Right lung (tissue), 10 donors: ENCODE measurements at places on chromosomes 11 and 22. TPM values are rescaled to one million over a fixed set of nuclear protein-coding genes. Genes with fewer than 3 reads are reported as not detected.

DNA sequence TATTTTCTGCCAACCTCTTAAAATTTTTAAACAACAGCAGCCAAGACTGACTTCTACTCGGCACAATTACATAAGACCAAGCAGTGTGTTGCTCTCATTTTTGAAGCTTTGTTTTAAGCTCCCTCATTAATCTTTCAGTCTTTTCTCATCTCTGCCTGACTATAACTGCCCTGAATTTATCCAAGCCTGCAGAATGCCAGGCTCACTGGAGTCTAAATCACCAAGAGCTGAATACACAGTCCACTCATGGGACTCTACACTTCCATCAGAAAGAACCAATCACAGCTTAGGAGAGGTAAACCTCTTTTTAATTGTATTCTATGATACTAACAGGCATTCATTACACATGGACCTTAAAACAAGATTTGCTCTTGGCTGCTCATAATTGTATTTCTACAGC is 178.7 kb downstream of the CADM1 start:
- no peak for DNase-seq

PGA4 gene
- 1.3 TPM for polyA plus RNA-seq

- DNase-seq = no peak
Observed at GRCh38 chr22:37616201-37617083, 7.8 kb downstream of the GGA1 start.

GRCh38 chr11:117824571-117825537 is at the start of gene FXYD2:
Gene FXYD2 (minus strand): TSS chr11:117824744. CDS start chr11:117824678, 66 bp downstream.
- peak; percentile 83 for DNase-seq
